ENCODE measurements at places on chromosomes 7 and 10.
A peak's percentile ranks its signal among the peaks of the same experiment; 100 is the strongest.

DNA sequence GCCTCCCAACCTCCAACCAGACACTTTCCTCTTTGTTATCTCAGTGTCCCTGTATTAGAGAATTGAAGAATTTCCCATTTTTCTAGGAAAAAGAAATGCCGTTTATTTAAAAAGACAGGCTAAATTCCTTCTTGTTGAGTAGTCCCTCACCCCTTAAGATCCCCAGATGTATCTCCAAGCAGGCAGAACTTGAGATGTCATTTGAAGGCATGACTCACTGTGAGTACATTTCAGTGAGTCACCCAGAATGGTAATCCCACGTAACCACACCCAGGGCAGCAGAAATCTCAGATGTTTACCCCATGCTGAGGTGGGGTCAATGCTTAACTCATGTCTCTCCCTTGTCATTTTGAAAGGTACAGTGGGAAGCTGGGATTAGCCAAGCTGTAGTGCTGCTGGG lies 4.4 kb downstream of the ZNF655 start:
- DNase-seq = no peak

GRCh38 chr10:34766811-34767494 lies 48.1 kb downstream of the PARD3 start:
- no peak for DNase-seq

DNA sequence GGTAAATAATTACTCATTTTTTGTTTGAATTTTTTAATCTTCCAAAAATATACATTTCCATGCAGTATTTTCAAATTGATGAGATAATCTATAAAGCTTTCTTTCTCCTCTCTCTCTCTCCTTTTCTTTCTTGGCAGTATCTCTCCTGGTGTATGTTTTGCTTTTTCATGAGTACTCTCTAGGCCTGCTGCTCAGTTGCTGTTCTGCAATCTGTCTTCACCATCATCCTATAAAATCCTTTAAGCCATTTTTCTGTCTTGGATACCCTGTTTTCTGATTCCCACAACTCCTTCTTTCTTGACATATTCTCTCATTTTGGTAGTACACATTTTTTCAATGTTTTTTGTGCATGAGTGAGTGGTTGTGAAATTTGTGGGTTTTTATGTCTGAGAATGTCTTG lies 1558.1 kb upstream of the LRRTM3 start:
- DNase-seq = no peak

- no peak for DNase-seq
Measured at GRCh38 chr7:144459635-144460034, 56.1 kb upstream of the NOBOX start.

DNA sequence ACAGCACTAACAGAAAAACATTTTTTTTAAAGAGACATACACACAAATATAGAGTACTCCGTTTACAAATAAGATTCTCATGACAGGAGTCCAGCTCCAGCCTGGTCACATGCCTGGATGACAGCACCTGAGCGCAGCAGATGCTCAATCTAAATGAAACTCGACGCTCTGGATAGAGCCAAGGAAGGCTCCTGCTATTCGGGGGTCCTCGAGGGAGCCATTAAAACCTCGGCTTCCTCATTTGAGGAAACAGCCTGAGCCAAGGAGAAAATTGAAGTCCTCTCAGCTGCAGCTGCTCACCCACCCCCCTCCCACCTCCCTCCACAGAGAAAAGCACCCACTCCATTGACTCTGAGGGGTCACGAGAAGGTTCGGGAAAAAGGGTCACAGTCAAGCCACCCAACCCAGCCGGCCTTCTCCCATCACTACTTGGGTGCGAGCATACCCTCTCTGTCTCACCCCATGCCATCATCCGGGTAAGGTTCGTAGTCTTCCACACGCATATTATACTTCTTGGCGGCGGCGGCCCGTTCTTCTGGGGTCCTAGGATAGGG lies 673 bp downstream of the NDUFB8 start:
- DNase-seq = no peak

GRCh38 chr7:94183289-94183749 lies 179.2 kb upstream of the BET1 start:
- no peak for DNase-seq

DNA sequence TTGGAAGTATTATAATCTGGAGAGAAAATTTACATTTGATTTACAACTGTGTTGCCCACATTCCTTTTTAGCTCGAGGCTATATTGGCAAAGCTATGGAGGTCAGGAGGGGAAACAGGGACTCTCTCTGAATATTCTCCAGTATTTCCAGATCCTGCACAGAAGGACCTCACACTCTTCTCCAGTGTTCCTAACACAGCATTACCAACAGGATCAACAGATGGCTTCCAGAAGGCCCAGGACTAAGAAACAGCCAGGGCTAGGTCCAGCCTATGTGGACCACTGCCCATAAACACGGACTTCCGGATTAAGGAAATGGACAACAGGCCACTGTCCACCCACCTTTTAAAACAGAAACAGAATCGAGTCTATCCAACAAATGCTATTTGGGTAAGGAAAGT lies 65.3 kb downstream of the CHCHD3 start:
- DNase-seq = no peak

- DNase-seq = no peak
Measured at GRCh38 chr10:104036518-104037260, 49.0 kb downstream of the COL17A1 start.

- DNase-seq = no peak
Measured at GRCh38 chr7:99730238-99730810, 4.7 kb downstream of the CYP3A7 start.

DNA sequence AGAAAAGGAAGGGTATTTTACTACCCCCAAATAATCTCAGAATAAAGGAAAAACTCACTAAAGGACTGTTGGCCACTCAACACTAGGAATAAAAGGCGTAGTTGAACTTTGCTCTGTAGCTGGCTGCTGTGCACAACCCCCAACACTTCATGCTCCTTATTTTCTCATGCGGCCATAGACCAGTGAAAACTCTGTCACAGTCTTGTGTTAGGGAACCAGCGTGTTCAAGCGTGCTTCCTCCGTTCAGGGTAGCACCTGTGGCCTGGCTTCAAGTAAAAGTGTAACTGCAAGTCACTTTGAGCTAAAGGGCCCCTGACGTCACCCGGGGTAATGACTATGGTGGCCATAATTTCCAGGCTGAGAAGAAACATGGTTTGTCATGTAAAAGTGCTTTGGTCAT lies 27.0 kb downstream of the BLNK start:
- DNase-seq = no peak

GRCh38 chr10:106515206-106515790 lies 649.2 kb downstream of the SORCS1 start:
- peak; percentile 15 for DNase-seq

DNA sequence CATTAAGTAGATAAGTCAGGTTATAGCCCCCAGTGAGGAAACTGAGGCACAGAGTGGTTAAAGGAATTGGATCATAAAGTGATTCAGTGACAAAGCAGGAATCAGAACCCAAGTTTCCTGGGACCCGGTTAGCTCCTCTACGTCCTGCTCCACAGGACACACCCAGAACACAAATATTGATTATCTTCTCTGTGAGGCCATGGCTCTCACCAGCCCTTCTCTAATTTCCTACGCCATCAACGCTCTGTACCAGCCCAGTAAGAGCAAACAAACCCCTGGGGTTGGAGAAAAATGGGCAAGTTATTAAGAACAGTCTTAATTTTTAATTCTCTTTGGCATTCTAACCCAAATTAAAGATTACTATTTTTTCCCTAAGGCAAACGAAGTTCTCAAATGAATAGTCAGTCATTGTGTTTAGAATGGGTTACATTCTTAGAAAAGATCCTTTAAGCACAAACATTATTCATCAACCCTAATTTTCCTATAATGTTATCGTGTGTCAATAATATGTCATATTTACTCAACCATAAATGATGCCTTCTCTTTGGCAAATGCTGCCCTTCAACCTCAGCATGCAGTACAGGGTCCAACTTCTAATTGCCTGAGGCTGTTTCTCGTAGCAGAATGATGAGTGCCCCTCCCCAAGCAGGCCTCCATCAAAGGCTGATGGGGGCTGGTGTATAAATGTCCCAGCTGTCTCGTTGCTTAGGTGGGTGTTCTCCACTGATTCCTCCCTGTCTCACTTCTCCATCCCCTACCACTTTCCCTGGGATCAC lies 25.4 kb upstream of the TM9SF3 start:
- no peak for DNase-seq

GRCh38 chr7:141079219-141079618 lies 5.4 kb downstream of the TMEM178B start:
- no peak for DNase-seq

DNA sequence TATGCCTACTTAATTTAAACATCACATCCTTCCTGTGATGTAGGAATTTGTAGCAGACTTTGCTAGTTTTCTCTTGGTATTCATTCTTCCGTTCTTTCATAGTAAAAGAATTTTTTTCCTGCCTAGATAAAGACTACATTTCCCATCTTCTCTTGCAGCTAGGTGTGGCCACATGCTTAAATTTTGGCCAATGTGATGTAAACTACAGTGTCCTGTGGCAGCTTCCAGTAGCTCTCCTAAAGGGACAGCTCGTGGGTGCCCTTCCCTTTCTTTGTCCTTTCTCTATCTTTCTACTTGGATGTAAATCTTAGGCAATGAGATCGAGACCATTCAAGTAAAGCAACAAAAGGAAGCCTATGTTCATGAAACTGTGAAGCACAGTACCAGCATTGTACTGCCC lies 58.6 kb downstream of the ASAH2B start:
- no peak for DNase-seq

DNA sequence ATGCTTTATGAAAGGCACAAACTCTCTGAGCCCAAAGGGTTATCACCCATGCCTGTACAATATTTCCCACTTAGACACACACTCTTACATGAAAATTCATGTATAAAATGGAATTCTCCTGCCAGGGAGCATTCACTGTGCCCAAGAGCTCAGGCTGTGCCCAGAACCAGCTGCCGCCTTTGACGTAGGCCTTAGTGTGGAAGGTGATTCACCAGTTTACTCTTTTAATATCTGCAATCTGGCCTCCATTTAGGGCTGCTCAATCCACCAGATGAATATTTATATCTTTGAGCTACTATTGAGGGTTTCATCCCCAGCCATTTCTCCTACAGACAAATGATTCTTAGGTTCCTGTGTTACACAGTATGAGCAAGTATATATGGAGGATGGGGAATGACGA lies 849.7 kb downstream of the CNTNAP2 start:
- DNase-seq = no peak

- no peak for DNase-seq
Measured at GRCh38 chr7:41206267-41206666, 496.6 kb downstream of the INHBA start.

GRCh38 chr10:4370376-4370775 lies 455.6 kb upstream of the AKR1E2 start:
- no peak for DNase-seq

DNA sequence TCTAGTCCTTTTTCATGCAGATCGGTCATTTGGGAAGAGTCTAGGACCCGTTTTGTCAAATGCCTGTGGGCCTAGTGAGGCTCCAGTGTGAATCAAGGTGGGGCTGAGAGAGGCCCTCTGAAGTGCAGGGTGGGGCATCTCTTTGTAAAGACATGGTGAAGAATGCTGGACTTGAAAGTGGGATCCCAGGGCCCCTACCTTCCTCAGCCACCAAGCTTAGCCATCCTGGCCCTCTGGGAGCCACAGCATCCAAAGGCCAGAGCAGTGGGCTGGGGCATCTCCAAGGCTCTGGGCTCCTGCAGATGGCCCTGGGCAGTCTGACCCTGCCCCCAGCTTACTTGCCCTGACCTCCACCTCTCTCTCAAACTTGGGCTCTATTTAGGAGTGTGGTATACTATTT lies 78.5 kb downstream of the ADCY1 start:
- no peak for DNase-seq

DNA sequence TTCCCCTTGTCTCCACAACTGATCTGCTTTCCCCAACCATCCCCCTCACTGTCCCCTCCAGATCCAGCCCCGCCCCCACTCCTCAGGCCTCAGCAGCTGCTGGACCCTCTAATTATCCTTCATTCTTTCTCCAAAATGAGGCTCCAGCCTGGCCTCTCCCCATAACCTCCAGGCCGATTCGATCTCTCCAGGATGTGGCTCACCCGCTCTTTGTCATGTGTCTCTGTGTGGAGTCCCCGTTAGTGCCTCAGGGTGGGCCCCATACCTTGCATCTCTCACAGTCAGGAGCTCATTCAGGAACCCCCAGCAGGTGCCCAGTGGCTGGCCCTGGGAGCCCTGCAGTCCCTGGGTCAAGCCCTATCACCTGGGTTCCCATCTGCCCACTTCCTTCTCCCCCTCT lies 1.3 kb downstream of the PILRA start:
- DNase-seq = no peak

DNA sequence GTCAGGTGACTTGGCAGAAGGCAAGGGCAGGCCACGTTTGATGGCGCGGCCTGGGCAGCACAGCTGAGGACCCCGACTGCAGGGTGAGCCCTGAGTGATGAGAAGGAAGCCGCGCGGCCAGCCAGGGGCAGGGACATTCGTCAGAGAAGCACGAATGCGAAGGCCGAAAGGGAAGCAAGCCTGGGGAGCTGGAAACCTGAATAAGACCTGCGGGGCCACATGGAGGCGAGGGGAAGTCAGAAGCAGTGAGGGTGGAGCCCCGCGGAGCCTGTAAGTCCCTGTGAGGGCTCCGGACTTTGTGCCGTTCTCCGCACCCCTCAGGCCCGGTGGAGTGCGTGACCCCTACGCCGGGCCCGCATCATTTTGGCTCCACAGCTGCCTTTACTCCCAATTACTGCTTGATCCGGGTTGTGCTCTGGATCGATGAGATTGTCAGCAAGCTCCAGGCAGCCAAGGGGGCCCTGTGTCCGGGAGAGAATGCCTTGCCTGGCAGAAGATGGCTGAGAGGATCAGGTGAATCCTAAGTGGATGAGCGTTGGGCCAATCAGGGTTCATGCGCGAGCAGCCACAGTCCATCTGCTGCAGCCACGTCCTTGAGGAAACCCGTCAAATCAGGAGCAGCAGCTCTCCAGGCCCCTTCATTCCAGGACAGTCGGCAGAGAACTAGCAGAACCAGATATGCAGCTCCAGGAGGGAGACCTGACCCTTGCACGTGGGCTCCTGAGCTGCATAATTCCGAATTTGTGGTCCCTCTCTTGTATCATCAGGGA lies 293.3 kb upstream of the SHH start:
- DNase-seq = no peak

- DNase-seq = peak; percentile 73
Measured at GRCh38 chr10:101778781-101779543, 3.0 kb upstream of the FGF8 start.

- no peak for DNase-seq
Measured at GRCh38 chr7:136710751-136711150, 157.7 kb upstream of the CHRM2 start.
